ENCODE measurements at places on chromosomes 5 and 9.

DNA sequence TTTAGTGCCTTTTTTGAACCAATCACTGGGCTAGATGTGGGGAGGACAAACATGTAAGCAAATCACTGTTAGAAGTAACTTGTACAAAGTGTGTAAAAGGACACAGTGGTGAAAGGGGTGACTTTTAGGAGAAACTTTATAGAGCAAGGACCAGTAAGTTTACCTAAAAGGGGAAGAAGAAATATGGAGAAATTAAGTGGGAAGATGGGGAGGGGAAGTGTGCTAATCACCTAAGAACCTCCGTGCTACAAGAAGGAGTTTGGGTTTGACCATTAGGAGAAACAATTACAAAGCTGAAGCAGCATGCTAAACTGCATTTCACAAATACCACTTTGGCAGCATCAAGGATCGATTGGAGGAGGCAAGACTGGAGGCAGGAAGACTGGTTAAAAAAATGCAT is 17.3 kb downstream of the ITGA1 start:
- H3K27me3 ChIP-seq = no peaks in the 10 kb centered on the region
- H3K4me1 ChIP-seq = peaks cover 20% of the 10 kb centered on the region
- no peak overlapping the region for H3K27ac ChIP-seq
- H3K36me3 ChIP-seq = peaks cover 1% of the 10 kb centered on the region

GRCh38 chr9:1668441-1668840 is 346.7 kb upstream of the SMARCA2 start:
- peaks cover 9% of the 10 kb centered on the region for H3K4me1 ChIP-seq
- H3K27me3 ChIP-seq = no peaks in the 10 kb centered on the region
- no peak overlapping the region for H3K27ac ChIP-seq
- H3K4me3 ChIP-seq = no peak overlapping the region

DNA sequence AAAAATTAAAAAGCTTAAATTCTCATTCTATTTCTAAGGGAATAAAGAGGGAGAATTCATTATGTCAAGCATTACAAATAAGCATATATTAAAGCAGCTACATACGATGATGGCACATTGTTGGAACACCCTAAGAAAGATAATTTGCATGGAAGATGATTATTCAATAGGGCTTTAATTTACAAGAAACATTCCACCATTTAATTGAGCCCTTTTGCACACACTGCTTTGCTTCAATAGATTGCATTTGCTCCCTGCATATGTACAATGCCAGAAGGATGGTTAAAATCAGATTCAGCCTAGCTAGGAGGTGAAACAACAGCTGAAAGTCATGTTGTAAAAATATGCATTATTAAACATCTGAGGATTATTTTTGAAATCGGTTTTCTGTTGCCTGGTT is 21.8 kb downstream of the KIAA1958 start:
- no peak overlapping the region for H3K27ac ChIP-seq
- no peak overlapping the region for H3K4me3 ChIP-seq
- no peaks in the 10 kb centered on the region for H3K27me3 ChIP-seq
- no peak for DNase-seq
- H3K36me3 ChIP-seq = peaks cover 5% of the 10 kb centered on the region

GRCh38 chr5:93055971-93056370 is 525.0 kb downstream of the NR2F1-AS1 start:
- H3K27me3 ChIP-seq = no peaks in the 10 kb centered on the region
- no peaks in the 10 kb centered on the region for H3K36me3 ChIP-seq
- no peak overlapping the region for H3K4me3 ChIP-seq
- DNase-seq = no peak

DNA sequence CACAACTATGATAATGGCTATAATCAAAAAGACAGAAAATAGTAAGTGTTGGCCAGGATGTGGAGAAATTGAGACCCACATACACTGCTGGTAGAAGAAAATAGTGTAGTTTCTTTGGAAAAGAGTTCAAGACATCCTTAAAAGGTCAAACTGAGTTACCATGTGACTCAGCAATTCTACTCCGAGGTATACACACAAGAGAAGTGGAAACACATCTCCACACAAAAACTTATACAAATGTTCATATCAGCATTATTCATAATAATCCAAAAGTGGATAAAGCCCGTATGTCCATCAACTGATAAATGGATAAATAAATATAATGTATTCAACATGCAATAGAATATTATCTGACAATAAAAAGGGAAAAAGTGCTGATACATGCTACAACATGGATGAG is 532.2 kb downstream of the NR2F1-AS1 start:
- H3K36me3 ChIP-seq = no peaks in the 10 kb centered on the region
- no peaks in the 10 kb centered on the region for H3K27me3 ChIP-seq
- H3K4me1 ChIP-seq = peaks cover 9% of the 10 kb centered on the region
